Suppressor macrophage treated with lipopolysaccharide for 1 hour (primary cell): ENCODE measurements at places on chromosomes 2 and 18.

DNA sequence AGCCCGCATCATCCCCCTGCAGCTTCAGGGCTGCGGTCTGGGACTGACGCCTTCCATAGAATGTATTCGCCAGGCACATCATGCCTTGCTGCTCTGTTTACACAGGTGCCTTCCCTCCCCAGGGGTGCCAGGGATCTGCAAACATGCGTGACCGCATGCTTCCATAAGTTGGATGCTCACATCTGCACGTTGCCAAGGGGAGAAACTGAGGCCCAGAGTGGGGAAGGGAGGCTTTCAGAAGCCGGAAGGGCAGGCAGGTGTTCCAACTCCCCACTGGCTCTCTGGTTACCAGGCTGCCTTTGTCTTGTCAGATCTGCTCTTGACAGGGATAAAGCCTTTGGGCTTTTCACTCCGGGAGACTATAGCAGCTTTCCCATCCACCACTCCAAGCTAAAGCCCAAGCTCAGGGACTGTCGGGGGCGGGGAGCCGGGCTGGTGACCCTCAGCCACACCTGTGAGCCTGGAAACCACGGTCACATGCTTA is 125.8 kb upstream of the TNP1 start:
- DNase-seq = no peak

GRCh38 chr2:54716375-54716774 is 7.1 kb upstream of the EML6 start:
- DNase-seq = no peak

DNA sequence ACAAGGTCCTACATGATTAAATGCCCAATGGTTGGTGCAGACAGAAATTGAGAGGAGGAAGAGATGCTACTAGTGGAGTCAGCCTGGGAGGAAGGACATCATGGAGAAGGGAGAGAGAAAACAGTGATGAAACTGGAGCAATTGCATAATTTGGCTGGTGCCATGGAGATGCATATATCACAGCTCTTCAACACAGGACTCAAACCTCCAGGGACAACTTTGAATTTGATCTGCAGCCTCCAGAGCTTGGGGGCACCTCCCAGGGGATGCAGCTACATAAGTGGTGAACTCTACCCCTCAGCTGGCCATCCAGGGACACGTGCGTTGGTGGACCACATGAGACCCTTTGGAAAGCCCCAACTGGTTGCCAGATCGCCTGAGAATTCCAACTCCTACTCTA is 80.4 kb downstream of the CTAGE1 start:
- no peak for DNase-seq

DNA sequence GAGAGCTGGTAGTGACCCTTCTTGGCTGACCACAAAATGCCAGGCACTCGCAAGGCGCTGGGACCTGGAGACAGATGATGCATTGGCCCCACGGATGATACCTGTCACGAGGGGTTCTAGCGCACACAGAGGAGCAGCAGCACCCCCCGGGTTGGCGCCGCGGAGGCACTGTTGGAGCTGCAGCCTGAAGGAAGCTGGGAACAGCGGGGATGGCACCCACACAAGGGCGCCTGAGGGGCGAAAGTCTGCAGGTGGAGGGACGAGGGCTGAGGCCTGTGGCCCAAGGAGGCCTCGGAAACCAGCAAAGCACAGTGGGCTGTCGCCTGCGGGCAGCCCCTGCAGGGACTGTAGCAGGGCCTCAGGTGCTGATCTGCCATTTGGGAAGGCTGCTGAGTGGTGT is 33.6 kb downstream of the FAM228A start:
- DNase-seq = no peak

DNA sequence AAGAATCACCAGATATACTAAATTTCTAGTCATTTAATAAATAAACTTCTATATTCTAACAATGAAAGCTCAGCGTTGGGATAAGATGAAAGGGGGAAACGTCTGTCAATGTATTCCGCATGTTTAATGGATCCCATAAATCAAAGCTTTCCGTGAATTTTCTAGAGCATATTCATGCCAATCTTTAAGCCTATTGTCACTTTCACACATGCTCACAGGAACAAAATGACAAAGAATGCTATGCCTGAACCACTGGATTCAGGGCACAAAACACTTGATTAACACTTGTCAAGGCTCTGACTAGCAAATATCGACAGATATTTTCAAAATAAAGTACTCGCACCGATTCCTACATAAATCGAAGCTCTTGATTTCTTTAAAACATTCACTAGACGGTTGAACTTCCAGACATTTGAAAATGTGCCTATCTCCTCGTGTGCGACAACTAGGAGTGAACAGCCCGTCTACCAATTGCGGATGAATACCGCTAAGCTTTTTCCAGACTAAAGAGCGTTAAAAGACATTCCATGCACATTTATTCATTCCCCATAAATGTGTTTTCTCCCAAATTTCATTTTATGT is 1.8 kb downstream of the TLK1 start:
- no peak for DNase-seq

GRCh38 chr18:57150081-57150480 is 3.2 kb downstream of the BOD1L2 start:
- DNase-seq = no peak

GRCh38 chr18:47901624-47902362 is 28.7 kb downstream of the SMAD2 start:
- peak; percentile 56 for DNase-seq

- DNase-seq = no peak
Measured at GRCh38 chr18:23495723-23496440, 7.4 kb upstream of the RMC1 start.

GRCh38 chr2:168912901-168913369 is 11.8 kb downstream of the G6PC2 start:
- DNase-seq = no peak

DNA sequence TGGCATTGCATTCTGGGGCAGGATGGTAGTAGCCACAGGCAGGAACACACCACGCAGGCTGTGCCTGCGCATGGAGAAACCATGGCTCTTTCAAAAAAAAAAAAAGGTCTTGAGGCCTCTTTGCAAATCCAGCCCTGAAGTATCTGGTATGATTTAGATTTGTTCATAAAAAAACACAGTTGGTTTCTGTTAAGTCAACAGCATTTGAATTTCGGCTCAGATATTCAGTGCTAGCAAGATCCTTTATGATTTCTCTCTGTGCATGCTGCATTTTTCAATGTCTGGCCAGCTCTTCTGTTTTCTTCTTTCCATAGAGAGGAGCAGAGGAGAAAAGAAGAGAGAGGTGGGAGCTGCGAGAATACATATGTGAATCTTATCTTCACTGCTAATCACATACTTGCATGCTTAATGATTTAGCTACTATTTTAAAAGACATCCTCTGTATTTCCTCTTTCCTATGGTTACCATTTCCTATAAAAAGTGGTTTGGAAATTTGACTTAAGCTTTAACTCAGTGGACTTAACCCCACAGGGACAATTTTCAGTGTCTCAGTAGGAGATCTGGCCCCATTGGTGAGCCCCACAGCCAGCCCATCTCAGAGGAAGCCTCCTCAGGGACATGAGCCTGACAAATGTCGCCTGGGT is 214.3 kb upstream of the APCDD1 start:
- peak; percentile 32 for DNase-seq

- DNase-seq = no peak
Measured at GRCh38 chr2:218043701-218044109, 25.3 kb upstream of the RUFY4 start.

GRCh38 chr2:12554224-12555011 is 162.3 kb upstream of the TRIB2 start:
- DNase-seq = no peak

GRCh38 chr2:210548031-210548430 is 8.4 kb upstream of the CPS1 start:
- no peak for DNase-seq

GRCh38 chr2:105943977-105944376 is 199.3 kb downstream of the NCK2 start:
- no peak for DNase-seq

DNA sequence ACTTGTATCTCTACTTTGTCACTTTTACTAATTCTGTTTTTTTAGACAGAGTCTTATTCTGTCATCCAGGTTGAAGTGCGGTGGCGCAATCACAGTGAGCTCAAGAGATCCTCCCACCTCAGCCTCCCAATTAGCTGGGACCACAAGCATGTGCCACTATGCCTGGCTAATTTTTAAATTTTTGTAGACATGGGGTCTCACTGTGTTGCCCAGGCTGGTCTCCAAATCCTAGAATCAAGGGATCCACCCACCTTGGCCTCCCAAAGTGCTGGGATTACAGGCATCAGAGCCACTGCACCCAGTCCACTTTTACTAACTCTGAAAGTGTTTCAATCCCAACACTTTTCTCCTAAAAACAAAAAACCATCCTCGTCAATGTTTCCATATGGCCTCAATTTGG is 94.9 kb downstream of the MALT1 start:
- DNase-seq = no peak

- DNase-seq = no peak
Measured at GRCh38 chr2:206337956-206338355, 63.5 kb downstream of the ZDBF2 start.

DNA sequence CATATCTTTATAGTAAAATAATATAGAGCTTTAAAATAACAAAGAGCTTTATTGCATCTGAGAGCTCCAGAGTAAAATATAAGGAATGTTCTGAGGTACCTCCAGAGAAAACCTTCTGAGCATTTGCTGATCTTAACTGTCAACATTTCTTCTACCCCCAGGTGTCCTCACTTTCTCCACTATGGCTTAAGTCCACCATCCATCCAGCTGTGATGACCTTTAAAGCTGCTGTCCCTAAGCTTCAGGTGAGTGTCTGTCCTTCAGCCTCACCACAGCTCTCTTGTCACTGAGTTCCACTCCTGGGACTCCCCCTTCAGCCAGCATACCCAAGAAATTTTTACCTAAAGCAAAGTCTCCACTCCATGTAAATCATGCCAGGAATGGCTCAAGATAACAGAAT is 137.9 kb downstream of the MYO5B start:
- DNase-seq = no peak

- no peak for DNase-seq
Measured at GRCh38 chr2:25115902-25116301, 52.5 kb downstream of the POMC start.

- DNase-seq = no peak
Measured at GRCh38 chr2:86774862-86775261, 15.9 kb downstream of the CD8A start.

DNA sequence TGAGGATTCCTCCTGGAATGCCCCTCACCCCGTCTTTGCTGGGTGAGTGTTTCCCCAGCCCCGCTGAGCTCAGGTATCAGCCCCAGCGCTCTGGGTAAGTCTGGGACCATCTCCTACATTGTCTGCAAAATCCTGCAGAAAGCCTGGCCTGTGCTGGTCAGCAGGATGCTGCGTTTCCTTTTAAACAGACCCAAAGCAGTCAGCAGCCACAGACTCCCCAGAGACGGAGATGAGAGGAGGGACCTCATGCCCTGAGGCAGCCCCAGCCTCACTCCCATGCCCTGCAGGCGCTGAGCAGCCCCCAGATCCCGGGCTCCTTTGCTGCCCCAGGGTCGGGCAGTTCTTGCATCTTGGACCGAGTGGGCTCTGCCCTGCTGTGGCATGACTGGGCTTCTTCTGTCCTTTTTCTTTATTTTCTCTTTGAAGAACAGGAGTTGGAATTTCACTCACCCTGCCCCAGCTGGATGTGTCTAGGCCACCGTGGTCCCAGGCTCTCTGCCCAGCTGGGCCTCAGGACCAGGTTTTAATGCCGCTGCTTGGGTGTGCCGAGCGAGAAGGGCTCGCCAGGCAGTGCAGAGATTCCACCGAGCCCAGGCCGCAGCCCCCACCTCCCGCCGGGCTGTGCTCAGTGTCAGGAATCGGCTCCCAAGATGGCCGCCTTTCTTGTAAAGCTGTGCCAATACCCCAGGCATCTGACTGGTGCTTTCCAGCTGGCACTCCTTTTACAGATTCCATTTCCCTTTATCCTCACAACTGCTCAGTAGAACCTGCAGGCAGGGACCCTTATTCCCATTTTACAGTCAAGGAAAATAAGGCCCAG is 43.6 kb downstream of the ODC1 start:
- DNase-seq = no peak

DNA sequence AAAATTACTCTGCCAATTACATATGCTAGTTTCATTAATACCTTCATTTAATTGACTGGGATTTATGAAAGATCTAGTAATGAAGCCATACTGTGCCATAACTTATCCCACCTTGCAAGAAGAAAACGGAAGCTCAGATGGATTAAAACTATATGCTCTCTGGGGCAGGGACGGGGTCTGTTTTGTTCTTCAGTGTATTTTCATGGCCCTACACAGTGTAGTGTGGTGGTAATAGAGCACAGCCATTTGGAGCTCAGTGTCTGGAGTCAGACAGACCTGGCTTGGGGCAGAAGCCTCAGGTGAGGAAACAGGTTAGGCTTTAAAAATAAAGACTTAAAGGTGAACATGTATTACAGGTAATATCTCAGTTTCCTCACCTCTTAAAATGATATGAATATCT is 62.3 kb downstream of the FIGN start:
- DNase-seq = no peak

- peak; percentile 86 for DNase-seq
Measured at GRCh38 chr2:144517866-144518747, 1.8 kb downstream of the ZEB2 start.

GRCh38 chr2:54581326-54582039 is 125.4 kb downstream of the SPTBN1 start:
- no peak for DNase-seq

DNA sequence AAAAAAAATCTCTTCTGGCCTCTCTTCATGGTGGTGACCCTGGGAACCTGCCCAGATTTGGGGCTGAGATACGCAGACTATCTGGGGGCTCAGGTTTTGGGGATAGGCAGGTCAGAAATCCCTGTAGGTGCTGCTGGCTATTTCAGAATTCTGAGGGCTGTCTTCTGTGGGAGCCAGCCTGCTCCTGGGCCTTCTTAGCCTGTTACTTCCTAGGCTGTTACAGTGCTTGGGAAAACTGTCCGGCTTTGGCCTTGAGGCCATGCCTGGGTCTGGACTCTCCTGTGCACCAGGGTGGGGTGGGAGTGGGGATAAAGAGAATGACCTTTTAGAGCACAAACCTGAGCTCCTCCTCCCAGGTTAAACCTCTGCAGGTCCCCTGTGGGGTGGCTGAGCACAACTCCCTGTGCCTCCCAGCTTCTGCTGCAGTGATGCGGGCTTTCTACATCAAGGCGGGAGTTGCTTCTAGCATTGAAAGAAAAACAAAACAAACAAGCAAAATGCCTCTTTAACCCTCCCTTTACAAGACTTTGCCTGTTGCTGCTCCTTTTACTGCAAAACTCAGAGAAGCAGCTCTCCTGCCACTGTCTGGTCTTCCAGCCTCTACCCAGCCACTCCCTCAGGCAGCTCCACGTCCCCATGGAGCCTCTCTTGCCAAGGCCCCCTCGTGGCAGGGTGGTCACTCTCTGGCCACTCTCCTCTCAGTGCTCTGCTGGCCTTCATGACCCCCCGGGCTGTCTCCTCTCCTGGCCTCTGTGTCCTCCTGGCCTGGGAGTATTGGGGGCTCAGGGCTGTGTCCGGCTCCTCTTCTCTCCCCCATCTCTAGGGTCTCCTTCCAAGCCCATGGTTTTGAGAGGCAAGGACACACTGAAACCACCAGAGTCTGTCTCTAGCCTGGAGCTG is 293.0 kb upstream of the HS6ST1 start:
- no peak for DNase-seq

GRCh38 chr2:216949700-216950413 is 90.0 kb upstream of the TNP1 start:
- no peak for DNase-seq

GRCh38 chr2:172082105-172082943 is 3.0 kb upstream of the DLX1 start:
- DNase-seq = peak; percentile 33
